Activated T-cell treated with anti-CD3 and anti-CD28 coated beads for 24 hours (primary cell): ENCODE measurements at places on chromosomes 7 and 10.

GRCh38 chr7:51019191-51019844 is 236.6 kb upstream of the GRB10 start:
- no peak for DNase-seq

GRCh38 chr7:139099172-139099947 is 10.2 kb downstream of the ZC3HAV1 start:
- DNase-seq: no peak

GRCh38 chr10:6145166-6145987 is 56.5 kb downstream of the RBM17 start:
- no peak for DNase-seq

DNA sequence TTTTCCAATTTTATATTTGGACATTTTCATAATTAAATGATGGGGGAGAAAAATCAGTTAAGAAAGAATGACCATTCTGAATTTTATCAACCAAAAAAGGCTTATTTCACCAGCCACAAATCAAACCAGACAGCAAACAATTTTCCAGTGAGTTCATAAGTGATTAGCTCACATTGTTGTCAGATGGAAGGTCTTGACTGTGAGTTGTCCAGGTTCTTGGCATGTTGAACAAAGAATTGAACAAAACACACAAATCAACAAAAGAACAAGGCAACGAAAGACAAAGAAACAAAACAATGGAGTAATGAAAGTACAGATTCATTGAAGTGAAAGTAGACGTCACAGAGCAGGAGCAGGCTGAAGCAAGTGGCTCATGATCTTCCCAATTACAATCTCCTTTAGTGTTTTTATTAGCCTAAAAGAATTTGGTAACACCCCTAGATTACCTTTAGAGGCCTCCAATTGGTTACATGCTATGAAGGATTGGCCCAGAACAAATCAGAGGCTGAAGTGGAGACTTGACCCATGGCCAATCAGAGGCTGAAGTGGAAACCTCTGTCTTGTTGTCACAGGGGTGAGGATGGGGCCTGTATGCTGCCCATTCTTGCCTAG is 248.7 kb downstream of the NEBL start:
- no peak for DNase-seq

- no peak for DNase-seq
These were observed 26.3 kb downstream of the WBP1L start for GRCh38 chr10:102770108-102770482.
